ENCODE measurements at places on chromosomes 2 and 18. TPM values are rescaled to one million over a fixed set of nuclear protein-coding genes. Genes with fewer than 3 reads are reported as not detected.

- no peak for DNase-seq
These were observed 627 bp upstream of the GALR1 start for GRCh38 chr18:77248873-77249568.

DNA sequence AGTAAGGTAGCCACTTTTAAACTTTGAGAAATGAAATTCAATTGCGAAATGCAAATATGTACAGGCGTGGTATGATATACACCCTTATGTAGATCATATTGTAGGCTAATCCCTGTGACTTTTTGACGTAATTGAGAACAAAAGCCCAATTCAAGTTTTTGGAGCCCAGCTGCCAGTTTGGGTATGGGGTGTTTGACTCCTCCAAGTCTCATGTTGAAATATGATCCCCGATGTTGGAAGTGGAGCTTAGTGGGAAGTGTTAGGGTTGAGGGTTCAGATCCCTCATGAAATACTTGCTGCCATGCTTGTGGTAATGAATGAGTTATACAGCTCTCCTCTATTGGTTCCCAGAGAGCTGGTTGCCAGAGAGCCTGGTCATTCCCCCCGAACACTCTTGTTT, 1666.8 kb downstream of the SUCLG1 start:
- no peak for DNase-seq

GRCh38 chr2:53969968-53970723, 647 bp downstream of the PSME4 start:
- DNase-seq = no peak

EFHD1 gene
- not detected for total RNA-seq

GRCh38 chr2:71800106-71800809, 346.9 kb downstream of the DYSF start:
- DNase-seq = no peak

GRCh38 chr2:27241761-27242613, 20.9 kb downstream of the SLC30A3 start:
- DNase-seq = no peak

DNA sequence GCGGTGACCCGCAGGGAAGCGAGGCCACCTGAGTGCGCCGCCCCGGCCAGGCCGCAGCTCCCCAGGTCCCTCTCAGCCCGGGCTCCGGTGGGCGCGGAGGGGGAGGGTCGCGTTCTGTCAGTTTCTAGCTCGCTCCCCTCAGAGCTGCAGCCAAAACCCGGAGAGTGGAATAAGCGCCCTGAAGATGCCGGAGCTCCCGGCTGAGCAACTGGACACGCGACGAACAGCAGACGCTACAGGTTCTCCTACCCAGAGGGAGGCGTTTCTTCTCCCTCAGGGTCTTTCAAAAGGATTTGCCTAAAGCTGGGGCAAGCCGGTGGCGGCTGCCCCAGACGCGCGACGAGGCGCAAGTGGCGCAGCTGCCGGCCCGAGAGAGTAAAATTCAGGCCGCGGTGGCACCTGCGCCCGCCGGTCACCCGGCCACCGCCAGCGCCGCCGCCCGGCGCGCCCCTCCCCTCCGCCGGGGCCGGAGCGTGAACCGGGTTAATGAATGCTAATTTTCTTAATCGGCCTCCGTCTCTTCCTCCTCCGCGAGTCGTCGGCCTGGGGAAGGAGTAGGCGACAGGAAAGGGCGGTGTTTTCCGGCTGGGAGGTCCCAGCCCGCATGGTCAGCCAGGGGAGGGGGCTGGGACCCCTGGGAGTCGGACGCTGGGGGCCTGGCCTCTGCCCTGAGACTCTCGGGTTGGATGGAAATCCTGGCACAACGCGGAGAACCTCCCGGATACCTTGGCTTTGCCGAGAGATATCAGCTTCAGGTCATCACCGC, 845 bp upstream of the CDC42EP3 start:
- DNase-seq = peak; percentile 66

GRCh38 chr2:101921953-101922325, 69.8 kb upstream of the IL1R2 start:
- no peak for DNase-seq

GTF3C2 gene
- 56.8 TPM for total RNA-seq

DNA sequence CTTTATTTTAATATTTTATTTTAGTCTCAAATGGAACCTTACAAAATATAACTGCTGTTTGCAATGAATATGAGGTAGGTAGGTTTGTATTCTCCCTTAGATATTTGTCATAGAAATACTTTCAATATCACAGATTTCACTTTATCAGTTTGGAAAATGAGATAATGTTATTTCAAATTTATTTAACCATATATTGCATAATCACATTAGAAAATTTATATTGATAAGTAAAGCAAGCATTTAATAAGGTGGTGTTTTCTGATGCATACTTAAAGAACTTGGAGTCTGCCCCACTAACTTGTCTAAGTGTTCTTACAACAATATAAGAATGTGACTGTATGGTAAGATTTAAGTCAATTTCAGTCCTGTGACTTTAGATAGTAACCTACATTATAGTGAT, 85.1 kb downstream of the UBE2E3 start:
- no peak for DNase-seq

DNA sequence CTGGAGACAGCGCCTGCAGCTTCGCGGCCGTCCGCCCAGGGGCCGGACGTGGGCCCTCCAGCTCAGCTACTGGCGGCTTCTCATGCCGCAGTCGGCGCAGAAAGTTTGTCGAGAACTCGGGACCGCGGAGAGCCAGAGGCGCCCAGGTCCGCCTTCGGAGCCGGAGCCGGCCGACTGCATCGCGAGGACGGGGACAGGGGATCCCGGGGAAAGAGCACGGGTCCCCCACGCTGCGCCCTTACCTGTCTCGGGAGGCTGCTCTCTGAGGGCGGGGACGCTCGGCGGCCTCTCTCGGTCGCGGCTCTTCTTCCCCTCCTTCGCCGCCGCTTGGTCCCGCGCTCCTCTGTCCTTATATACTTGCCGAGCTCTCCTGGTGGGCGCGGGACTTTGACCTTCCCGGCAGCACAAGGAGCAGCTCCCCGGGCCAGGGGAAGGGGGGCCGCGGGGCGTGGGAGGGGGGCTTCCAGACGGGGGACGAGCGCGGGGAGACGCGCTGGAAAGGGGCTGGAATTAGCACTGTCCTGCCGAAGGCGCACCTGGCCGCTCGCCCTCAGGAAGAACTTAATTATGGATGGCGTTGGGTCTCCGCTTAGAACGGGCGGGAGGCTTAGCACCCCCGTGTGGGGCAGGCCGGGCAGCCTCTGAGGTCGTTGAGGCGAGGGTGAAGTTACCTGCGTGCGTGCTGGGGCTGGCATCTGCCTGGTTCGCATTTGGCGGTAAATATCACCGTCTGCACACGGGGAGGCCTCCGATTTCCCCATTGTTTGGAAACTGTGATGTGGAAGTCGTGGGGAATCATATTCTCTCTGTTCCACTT, at the start of gene POMC:
TSS of gene POMC (minus strand) at position 325 of the 817 bp plus-strand sequence. CDS start 3,808 bp downstream, outside the sequence.
- DNase-seq = no peak

- no peak for DNase-seq
These were observed 111.8 kb upstream of the CNTNAP5 start for GRCh38 chr2:123913143-123913735.

DNA sequence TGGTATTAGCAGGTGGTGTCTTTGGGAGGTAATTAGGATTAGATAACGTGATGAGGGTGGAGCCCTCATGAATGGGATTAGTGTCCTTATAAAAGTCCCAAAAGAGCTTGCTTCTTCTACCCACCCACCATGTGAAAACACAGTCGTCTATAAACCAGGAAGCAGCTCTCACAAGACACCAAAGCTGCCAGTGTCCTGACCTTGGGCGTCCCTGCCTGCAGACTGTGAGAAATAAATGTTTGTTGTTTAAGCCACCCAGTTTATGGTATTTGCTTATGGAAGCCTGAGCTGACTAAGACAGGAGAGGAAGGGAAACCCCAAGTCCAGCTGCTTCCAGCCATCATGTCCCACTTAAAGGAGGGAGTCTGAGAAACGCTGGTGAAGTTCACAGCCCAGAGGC, 13.6 kb downstream of the ADI1 start:
- DNase-seq = no peak

- DNase-seq = no peak
These were observed 12.3 kb downstream of the SCTR start for GRCh38 chr2:119511989-119512388.

- no peak for DNase-seq
These were observed 47.6 kb upstream of the MSH6 start for GRCh38 chr2:47735136-47735869.

FLACC1 gene
- 4.5 TPM for total RNA-seq

DNA sequence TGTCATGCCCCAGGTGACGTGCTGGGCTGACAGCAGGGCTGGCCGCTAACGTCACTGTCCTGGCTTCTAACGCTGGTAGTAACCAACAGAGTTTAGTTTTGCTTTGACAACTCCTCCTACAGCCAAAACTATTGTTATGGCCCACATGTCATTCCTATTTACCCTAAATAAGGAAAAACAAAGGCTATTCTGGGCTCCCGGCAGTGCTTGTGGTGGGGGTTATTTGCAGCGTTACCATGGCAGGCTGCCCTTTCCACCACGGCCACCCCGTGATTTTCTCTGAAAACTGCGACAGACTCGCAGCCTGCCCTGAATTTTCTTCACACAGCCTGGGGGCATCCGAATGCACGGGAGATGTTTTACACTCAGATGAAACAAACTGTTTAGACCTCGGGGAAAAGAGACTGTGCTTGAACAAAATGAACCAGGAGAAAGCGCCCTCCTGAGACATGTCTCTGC, 115.2 kb downstream of the FAM210A start:
- DNase-seq = peak; percentile 52

DNA sequence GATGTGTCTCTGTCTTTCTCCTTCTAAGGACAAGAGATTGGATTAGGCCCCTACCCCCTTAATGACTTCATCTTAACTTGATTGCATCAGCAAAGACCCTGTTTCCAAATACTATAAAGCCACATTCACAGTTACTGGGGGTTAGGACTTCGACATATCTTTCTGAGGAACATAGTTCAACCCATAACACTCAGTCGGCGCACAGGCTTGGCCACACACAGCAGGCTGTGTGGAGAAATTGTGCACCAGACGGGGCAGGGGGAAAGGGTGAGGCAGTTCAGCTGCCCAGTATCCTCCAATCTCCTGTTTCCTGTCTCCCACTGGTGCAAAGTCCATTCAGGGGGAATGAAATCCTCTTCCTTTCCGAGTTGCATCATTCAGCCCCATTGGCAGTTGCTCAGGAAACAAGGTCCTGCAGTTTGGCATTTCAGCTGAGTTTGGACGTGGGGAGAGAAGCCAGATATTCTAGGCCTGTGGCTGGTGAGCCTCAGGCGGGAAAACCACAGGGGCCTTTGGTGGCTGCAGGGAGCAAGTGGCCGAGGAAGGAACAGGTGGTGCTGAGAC, 9.4 kb upstream of the RAPGEF4 start:
- no peak for DNase-seq
